Mesendoderm (in vitro differentiated cells): ENCODE measurements at places on chromosomes 5 and 9.

DNA sequence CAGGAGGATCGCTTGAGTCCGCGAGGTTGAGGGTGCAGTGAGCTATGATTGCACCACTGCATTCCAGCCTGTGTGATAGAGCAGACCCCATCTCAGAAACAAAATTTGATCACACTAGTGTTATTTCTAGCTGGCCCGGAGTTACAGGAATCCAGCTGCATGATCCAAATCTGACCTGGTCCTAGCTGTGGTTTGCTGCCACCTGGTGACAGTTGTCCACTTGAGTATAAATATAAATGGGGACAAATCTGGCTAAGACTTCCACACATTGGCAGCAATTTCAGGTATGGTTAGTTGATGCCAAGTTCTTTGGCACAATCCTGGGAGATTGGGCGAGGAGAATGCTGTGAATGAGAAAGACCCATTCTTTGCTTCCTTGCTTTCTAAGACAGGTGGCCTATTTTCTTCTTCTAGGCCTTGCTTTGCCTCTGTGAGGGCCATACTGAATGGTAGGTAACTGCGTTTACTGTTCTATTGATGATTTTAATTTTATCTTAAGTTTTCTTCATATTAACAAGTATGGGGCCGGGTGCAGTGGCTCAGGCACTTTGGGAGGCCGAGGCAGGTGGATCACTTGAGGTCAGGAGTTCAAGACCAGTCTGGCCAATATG is 35.4 kb downstream of the UBE2R2 start:
- DNase-seq, result peak; percentile 59

- DNase-seq, result no peak
Observed at GRCh38 chr9:13145340-13145739, 134.2 kb downstream of the MPDZ start.

- DNase-seq, result no peak
Observed at GRCh38 chr9:110752766-110753165, 84.2 kb downstream of the MUSK start.

- peak; percentile 75 for DNase-seq
Observed at GRCh38 chr9:114674076-114674797, 7.8 kb downstream of the TEX48 start.

GRCh38 chr5:62593331-62593730 is 14.7 kb downstream of the LRRC70 start:
- no peak for DNase-seq

DNA sequence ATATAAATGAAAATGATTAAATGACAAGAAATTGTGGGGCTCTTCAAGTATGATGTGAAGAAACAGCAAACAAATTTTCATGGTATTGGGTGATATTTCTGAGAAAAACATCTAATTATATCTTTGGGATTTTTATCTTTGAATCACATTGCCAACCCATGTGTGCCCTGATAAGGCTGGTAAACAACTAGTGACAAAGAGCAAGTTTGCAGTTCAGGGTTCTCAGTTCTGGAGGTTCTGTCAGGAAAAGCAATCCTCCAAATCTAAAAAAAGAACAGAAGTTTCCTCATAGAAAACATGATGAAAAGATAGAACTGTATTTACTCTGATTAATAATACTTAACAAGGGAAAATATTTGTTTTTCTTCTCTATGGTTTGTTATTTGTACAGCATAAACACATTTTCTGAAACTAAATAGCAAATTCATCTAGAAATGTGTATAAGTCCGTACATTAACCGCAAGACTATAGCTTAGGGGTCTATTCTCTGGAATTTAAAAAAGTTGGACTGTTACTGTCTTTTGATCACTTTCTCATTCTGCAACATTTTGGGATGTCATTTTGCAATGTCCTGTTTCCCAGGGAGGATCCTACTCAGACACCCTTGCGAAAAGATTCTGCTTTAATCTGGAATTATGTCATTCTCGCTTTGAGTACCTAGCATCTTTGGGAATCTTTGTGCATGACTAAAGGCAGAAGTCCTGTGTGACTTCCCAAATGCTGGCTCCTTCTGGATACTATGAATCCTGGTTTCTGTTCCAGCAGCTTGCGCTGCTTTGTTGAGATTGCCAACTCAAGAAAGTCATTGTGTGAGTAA is 308.5 kb downstream of the ADGRV1 start:
- DNase-seq, result peak; percentile 63

DNA sequence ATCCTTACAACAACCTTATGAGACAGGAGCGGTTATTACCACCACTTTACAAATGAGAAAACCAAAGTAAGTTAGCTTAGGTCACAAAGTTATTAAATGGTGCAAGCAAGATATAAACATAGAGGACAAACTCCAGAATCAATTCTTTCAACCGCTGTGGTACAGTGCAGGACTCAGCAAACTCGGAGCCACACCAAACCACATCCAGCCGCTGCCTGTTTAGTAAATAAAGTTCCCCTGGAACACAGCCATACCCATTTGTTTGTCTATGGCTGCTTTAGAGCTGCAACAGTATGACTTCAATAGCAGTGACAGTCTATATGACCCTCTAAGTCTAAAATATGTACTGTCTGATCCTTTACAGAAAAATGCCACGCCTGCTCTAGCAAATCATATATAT is 1567.2 kb upstream of the WWC1 start:
- no peak for DNase-seq

DNA sequence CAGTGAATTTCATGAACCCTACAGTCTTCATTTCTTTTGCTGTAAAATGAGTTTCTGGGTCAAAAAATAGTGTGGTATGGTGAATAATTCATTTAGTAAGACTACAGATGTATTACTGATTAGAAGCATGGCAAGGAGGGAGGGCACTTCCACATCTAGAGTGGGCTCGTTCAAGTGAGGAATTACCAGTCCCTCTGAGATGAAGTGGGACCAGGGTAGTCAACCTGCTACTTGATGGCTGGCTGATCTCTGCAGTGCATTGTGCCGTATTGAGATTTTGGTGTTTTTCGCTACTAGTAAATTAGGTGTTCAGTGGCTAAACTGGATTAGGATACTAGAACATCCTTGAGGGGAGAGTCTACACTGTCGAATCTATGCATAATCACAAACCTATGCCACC is 10.8 kb downstream of the CDC37L1 start:
- DNase-seq, result no peak

DNA sequence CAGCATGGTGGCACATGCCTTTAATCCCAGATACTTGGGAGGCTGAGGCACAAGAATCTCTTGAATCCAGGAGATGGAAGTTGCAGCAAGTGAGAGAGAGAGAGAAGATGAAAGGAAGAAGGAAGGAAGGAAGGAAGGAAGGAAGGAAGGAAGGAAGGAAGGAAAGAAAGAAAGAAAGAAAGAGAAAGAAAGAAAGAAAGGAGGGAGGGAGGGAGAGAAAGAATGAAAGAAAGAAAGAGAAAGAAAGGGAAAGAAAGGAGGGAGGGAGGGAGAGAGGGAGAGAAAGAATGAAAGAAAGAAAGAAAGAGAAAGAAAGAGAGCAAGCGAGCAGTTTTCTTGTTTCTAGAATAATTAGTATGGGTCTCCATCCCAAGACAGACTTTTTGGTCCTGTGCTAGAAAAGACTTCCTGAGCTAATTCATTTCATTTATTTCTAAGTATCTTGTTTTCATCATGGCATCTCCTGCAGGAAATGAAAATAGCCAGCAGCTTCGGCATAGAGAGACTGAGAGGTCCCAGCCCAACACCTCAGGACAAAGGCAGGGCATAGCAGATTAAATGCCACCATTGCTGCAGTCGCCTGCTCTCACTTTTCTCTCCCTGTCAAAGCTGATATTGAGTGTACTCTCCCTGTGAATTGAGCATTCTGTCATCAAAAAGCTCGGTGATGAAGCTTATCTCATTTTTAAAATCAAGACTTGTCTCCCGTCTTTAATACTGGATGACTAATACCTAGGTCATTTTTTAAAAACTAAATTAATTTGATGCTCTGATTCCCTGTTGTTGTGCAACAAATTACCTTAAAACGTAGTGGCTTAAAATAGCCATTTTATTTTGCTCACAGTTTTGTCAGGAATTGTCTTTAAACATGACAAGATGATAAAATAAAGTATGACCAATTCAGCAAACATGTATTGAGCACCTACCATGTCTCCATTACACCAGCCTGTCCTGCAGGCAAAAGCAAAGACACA is 91.8 kb upstream of the ADRA1B start:
- no peak for DNase-seq

DNA sequence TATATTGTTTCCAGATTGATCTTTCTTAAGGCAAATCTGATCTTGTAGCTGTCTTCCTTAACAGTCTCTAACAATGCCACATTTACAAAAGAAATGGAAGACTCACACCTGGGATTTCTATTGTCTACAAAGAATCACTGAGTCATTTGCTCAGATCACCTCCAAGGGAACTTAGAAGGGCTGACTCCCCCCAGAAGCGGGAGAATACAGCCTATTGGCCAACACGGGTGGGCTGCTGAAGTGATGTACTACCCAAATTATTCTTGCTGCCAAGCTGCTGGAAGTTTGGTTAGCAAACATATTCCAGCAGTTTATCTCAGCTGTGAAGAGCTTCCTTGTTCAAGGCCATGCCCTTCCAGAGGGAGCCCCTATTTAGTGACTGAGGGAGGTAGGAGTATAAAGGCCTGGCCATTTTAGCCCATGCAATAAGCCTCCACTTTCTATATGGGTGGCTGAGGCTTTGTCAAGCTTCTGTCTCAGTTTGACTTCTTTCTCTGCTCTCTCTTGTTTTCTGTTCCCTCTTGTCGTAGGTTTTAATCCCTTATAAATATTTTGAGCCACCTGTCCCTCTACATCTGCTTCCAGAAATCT is 379.4 kb downstream of the PRR16 start:
- DNase-seq, result peak; percentile 38

- DNase-seq, result peak; percentile 29
Observed at GRCh38 chr5:54620141-54620933, 102.8 kb downstream of the SNX18 start.

GRCh38 chr5:14534773-14535172 is 46.8 kb upstream of the OTULINL start:
- peak; percentile 22 for DNase-seq

GRCh38 chr9:128805661-128806060 is 12.6 kb upstream of the ENDOG start:
- no peak for DNase-seq

DNA sequence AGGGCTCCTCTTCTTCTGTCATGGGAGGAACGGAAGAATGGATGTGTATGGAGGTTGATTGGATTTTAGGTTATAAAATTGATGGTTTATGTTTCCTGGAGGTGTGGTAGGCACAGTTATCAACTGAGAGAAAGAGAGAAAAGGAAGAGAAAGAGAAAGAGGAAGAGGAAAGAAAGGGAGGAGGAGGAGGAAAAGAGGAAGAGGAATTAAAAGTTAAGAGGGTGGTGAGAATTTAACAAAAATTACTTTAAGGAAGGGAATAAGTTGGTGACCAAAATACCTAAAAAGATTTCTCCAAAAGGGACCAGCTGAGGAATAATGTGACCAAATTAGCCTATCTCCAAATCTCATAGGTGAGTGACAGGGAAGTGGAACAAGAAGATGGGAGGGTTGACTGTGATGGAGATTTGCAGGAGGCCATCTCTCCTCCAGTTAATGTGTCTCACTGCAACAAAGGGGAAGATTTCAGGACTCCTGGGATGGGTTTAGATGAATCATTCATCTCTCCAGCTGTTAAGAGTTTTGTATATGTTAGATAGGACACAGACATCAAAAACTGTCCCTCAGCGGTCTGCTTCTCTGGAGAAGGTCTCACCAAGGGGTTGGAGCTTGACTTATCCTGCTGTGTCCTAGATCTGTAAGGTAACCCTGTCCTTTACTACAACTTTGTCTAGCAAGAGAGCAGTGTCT is 76.0 kb upstream of the TMC1 start:
- DNase-seq, result no peak

- DNase-seq, result no peak
Observed at GRCh38 chr5:71836084-71836483, 117.0 kb downstream of the CARTPT start.

DNA sequence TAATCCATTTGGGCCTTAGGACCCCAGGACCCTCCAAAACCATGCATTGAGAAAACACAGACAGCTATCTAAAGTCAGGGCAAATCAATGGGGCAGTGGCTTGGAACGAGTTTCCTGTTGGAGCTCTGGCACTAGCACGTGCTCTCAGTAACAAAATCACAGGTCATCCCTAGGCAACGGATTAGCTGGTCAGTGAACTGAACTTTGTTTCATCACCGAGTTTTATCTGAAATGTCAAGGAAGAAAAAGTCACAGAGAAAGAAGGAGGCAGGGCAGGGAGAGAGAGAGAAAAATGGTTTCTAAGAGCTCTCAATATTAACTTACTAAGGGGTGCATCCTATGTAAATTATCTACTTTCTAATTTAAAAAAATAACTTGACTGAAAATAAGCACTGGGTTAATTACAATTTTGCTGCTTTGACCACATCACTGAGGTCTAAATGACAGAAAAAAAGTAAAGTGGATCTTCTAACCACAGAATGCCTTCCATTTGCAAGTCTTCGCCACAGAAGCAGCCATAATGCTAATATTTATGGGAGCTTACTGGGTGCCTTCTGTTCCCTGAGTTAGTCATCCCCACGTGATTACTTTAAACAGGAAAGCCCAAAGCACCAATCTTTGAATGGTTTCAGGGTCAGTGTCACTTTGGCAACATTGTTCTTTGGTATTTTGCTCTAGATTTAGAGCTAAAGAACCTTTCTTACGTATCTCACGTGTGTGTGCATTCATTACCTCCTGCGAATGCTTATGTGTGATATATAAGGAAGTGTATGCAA is 503.9 kb downstream of the RASEF start:
- DNase-seq, result no peak

DNA sequence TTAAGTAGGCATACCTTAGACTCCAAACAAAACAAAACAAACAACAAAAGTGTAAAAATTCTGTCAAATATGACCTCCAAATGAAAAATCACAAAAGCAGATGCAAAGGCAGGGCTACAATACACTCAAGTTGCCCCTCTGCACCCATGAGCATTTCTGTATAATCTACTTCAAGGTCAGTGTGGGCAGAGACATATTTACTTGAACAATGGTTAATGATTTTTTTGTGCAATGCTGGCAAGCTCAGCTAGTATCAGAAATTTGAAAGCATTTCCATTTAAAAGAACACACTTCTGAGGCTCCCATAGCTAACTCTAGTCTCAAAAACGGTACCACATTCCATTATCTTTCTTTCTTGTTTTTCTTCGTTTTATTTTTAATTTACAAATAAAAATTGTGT is 57.9 kb downstream of the PLCXD3 start:
- no peak for DNase-seq

- DNase-seq, result peak; percentile 33
Observed at GRCh38 chr5:40402007-40402364, 277.7 kb upstream of the PTGER4 start.

DNA sequence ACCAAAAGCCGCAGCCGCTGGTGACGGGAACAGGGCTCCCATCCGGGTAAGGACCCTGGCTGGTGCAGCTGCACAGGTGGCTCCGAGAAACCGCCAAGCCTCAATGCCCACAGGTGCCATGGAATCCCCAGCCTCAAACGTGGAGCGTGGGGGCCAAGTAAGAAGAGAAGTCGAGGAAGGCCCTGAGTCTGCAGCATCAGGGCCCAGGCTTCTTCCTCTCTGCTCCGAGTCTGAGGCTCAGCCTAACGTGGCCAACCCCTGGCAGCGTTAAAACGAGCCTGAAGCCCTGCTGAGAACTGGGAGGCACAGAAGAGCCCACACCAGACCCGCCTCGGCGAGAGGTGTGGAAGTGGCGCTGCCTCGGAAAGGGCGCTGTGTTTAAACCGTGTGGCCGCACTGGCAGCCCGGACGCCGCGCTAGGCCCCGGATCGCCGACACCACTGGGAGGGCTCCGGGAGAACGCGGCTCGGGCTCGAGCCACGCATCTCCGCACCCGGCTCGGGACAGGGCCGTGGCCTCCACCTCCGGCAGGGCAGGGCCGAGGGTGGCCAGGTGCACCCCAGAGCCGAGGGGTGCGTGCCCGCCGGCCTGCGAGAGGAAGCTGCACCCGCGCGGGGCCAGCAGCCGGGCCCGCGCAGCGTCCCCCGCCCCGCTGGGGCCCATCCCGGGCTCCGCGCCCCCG is 730 bp downstream of the ZMYND19 start:
- DNase-seq, result no peak
